Fibroblast of lung (primary cell): ENCODE measurements at places on chromosomes 7 and 10.

DNA sequence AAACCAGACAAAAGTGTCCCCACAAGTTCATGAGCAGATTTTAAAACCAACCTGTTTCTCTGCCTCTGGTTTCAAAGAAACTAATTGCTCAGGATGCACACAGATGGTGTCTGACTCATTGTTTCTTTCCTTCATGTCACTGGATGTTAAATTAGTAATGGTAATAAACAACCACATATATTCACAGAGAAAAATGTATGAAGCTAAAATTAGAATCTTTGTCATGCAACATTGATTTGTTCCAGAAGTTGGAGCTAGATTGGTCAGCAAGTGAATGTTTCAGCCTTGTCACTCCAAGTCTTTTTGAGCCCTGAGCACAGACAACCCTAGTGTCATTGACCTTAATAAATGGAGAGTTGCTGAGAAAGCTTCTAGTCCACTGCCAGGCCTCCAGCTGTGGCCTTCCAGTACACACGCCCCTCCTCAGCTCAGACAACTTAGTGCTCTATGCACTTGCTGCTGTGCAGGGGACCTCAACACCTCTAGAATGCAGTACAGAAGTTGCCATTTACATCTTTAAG, 175.9 kb downstream of the CCDC71L start:
- DNase-seq: peak; percentile 82

- no peak for DNase-seq
These were observed 66.8 kb downstream of the CHST15 start for GRCh38 chr10:124026589-124026939.

DNA sequence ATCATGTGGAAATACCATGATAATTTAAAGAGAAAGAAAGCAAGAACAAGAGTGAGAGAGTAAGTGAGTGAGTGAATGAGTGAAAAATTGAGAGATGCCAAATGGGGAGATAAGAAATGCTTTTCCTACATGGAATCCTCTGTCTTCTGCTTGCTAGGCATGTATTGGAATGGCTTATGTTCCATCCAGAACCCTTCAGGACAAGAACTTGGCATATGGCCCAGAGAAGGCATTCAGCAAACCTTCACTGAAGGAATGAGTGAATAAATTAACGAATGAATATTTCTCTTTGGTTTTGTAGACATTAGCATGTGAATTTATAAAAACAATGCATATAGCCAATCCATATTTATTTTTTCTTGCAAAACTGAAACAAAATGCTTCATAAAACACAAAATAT, 162.2 kb downstream of the LRRTM3 start:
- no peak for DNase-seq

DNA sequence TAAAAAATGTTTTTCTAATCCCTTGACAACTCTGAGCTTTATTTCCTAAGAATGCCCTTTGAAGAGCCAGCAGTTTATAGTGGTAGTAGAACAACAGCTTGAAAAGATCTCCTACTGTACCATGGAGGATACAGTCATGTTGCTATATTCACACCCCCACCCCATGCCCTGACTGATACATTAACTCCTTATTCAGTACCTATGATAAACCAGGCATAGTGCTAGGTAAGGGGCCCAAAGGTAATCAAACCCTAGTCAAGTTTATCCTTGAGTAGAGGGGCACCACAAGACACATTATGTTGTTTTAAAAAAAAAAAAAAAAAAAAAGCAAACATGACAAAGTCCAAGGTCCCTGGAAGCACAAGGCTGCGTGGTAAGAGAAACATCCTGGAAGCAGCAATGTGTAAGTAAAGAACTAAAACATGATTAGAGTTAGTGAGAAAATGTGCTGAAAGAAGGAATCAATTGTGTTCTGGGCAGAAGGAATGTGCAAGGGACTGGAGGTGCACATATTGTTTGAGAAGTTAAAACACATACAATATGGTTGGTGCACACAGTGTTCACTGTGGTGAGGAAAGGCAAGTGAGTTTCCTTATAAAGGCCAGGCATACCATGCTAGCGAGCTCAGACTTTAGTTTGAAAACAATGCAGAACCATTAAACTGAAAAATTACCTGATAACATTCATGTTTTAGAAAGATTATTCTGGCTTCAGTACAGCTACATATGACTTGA, 51.2 kb downstream of the PDE1C start:
- DNase-seq: no peak

DNA sequence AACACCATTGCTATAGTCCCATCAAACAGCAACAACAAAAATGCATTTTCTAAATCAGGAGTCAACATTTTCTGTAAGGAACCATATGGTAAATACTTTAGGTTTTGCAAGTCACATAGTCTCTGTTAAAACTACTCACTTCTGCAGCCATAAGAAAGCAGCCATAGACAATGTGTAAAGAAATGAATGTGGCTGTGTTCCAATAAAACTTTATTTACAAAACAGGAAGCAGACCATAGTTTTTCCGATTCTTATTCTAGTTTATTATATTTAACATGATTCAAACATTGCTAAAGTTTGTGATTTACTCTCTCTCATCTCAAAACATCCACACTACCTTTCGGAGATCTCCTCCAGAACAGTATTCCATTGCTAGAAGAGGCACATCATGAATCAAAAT, 6.9 kb downstream of the CHUK start:
- DNase-seq: no peak

DNA sequence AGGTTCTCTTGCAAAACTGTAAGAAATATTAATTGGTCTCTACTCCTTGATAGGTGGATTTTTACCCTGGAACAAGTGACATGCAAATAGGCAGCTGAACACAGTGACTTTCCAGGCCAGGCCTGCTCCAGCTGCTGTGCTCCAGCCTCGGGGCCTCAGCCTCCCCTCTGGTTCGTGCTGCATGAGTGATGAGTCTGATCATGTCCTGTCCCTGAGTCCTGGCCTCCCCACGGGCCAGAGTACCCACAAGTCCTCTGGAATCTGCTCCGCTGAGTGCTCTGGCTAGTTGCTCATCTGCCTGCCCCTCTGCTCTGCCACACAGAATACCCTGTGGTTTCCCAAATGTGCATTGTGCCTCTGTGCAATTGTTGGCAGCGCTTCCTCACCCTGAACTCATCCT, 80.1 kb upstream of the PDZD8 start:
- DNase-seq: no peak

- DNase-seq: no peak
These were observed 9.9 kb downstream of the ARMH3 start for GRCh38 chr10:102046095-102046494.

DNA sequence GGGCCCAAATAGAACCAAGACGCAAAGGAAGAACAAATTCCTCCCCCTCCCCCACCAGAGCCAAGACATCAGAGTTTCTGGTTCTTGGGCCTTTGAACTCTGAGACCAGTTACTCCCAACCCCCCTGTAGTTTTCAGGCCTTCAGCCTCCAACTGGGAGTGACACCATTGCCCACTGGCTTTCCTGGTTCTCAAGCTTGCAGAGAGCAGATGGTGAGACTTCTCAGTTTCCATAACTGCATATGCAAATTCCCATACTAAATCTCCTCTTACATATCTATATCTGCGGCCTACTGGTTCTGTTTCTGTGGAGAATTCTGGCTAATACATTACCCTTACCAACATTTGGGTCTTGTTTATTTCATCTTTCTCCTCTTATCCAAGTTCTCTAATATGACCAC, 762.9 kb downstream of the GRM8 start:
- no peak for DNase-seq

- DNase-seq: peak; percentile 32
These were observed 34.7 kb downstream of the MRPS24 start for GRCh38 chr7:43834463-43835251.

GRCh38 chr10:71632200-71632820, 87.3 kb downstream of the C10orf105 start:
- no peak for DNase-seq
